ENCODE measurements at places on chromosomes 13 and 19.
A peak's percentile ranks its signal among the peaks of the same experiment; 100 is the strongest.

DNA sequence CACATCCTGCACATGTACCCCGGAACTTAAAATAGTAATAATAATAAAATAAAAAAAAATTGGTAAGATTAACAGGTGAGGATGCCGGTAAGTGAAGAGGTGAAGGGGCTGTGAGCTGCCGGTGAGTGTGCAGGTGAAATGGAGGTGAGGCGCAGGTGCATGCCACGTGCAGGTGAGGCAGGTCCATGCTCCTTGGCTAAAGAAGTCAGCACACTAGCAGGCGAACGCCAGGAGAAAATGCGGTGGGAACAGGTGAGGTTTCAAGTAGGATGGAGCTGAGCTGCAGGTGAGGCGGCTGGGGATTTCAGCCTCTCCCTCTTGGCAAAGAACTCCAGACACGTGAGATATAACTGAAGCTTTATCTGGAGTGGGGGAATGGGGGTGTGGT, 7.5 kb upstream of the TNFSF14 start:
- no peak for DNase-seq

DNA sequence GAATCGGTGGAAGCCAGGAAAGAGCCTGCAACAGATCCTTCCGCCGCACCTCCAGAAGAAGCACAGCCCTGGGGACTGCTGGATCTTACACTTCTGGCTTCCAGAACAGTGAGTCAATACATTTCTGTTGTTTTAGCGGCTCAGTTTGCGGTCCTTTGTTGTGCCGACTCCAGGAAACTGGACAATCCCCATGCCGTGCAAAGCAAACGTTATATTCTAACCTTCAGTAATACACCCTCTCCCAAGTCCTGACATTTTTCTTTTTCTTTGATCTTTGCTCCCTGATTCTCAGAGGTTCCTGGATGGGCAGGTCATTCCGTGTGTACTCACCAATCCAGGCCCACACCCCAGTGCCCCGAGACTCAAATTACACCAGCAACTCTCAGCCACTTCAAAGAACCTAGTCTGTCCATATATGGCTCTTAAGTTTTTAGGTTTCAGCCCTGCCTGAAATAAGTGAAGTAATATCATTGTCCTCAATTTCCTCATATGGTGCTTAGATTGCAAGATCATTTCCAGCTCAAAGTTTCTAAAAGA, 387.1 kb upstream of the SGCG start:
- DNase-seq = no peak

- peak; percentile 87 for DNase-seq
Observed at GRCh38 chr19:7506385-7507328, 9.2 kb upstream of the ZNF358 start.

DNA sequence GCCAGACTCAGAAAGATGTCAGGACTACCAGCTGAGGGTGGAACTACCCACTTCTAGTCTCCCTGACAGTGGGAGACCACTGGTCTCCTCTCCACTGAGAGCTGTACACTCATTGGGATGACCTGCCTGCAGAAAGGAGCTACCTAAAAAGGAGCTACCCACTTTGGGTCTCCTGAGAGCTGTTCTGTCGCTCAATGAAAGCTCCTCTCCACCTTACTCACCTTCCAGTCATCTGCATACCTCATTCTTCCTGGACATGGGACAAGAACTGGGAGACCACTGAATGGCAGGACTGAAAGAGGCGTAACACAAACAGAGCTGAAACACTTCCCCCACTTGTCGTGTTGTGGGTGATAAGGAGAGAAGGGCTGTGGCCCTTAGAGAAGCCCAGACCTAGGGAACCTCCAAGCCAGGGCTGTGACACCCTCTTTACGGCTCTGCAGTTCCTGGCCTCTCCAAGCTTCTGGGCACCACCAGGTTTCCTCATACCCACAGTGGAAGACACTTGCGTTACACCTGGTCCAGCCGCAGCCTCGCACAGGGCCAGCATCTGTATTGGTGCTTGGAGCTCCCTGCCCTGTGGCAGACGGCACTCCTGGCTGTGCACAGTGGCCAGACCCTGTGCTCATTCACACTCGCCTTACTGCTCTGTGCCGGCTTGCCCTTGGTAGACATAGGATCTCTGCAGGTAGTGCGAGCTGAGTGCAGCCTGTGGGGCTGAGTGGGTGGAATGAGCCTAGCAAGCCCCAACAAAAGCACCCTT, 54.9 kb upstream of the SLITRK6 start:
- no peak for DNase-seq

GRCh38 chr19:33953023-33953422, 156.4 kb downstream of the KCTD15 start:
- no peak for DNase-seq

GRCh38 chr13:107144432-107144831, 576.5 kb upstream of the ARGLU1 start:
- no peak for DNase-seq

- DNase-seq = no peak
Observed at GRCh38 chr13:111066544-111066943, 48.6 kb upstream of the ARHGEF7 start.

DNA sequence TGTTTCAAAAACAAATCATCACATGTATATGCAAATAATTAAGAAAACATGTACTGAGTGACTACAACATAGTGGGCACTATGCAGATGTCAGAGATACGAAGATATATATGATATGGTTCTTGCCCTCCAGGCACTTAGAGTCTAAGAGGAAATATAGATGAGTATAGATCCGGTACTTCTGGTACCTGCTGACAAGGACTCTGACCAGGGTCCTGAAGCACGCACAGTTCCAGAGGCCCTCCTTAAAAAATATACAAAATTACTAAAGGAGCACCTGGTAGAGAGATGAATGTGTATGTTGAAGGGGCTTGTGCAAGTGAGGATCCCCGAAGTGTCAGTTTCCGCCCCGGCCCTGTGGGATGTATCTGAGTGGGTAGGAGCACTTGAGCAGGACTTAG, 31.3 kb downstream of the MTUS2 start:
- DNase-seq = no peak

DNA sequence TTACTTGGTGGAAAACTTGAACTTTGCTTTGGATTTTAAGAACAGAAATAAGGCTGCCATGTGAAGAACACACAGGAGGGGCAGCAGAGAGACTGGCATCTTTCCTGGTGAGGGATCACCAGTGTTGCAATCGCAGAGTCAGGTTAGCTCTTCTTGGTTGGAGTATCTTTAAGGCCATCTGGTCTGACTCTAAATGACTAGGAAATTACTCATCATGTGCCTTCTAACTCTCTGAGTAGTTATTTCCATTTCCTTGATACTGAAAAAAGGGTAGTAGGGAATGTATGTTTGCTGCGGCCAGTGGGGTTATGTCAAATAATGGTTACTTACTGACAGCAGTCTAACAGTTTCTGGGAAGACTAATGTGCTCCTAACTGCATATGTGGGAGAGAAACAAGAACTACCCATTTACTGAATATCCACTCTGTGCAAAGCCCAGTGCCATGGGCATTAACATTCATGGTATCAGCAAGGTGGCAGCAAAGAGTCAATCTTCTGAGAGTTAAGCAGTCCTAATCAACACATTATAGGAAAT, 122.1 kb downstream of the COG6 start:
- DNase-seq = peak; percentile 10
